ENCODE measurements at places on chromosomes 3 and 15. TPM values are rescaled to one million over a fixed set of nuclear protein-coding genes. Genes with fewer than 3 reads are reported as not detected.

MNS1 gene
- total RNA-seq, result 0.38 TPM

PLAAT1 gene
- 0.66 TPM for total RNA-seq

FAM98B gene
- total RNA-seq, result 12.1 TPM

COL6A6 gene
- 0.17 TPM for total RNA-seq

CCK gene
- not detected for total RNA-seq

TNFSF10 gene
- 25.8 TPM for total RNA-seq

ABI3BP gene
- 103 TPM for total RNA-seq

SPATA12 gene
- total RNA-seq, result not detected

THAP10 gene
- 0.94 TPM for total RNA-seq

IL20RB gene
- 1.9 TPM for total RNA-seq

LRRN1 gene
- not detected for total RNA-seq

MYLK gene
- 39.9 TPM for total RNA-seq

SLC24A5 gene
- not detected for total RNA-seq

SLITRK3 gene
- not detected for total RNA-seq

TMEM212 gene
- 0.17 TPM for total RNA-seq

FHIT gene
- total RNA-seq, result 10.6 TPM

A4GNT gene
- total RNA-seq, result not detected

VGLL3 gene
- 62.1 TPM for total RNA-seq

NOX5 gene
- 0.33 TPM for total RNA-seq

SCG3 gene
- not detected for total RNA-seq

ADGRG7 gene
- not detected for total RNA-seq

FAM107A gene
- 11.2 TPM for total RNA-seq

GOLGA8K gene
- total RNA-seq, result not detected

HESX1 gene
- not detected for total RNA-seq

ZNF619 gene
- total RNA-seq, result 8.1 TPM

IL17RE gene
- 5.9 TPM for total RNA-seq

ZNF80 gene
- total RNA-seq, result not detected

ROPN1 gene
- not detected for total RNA-seq

CDV3 gene
- 180 TPM for total RNA-seq

RLBP1 gene
- not detected for total RNA-seq

GOLGA8R gene
- total RNA-seq, result 7.5 TPM

TRPC1 gene
- total RNA-seq, result 8.3 TPM

ZCWPW2 gene
- total RNA-seq, result 0.88 TPM

FEZF2 gene
- total RNA-seq, result not detected

EPHB3 gene
- not detected for total RNA-seq

SCN11A gene
- total RNA-seq, result 0.49 TPM

ANKDD1A gene
- 27.3 TPM for total RNA-seq

SERPINI2 gene
- total RNA-seq, result 1.3 TPM

MORC1 gene
- 0.17 TPM for total RNA-seq

BDH1 gene
- 15.5 TPM for total RNA-seq

LMCD1 gene
- total RNA-seq, result 302 TPM

ARPP21 gene
- total RNA-seq, result not detected

RARRES1 gene
- 39.9 TPM for total RNA-seq

UBA3 gene
- total RNA-seq, result 52.6 TPM

SAMMSON gene
- total RNA-seq, result 0.88 TPM

GNB5 gene
- 15.2 TPM for total RNA-seq

ERICH6 gene
- not detected for total RNA-seq

CYP19A1 gene
- total RNA-seq, result 16.7 TPM

Data from subcutaneous adipose tissue (tissue), 4 donors.